B cell (primary cell): ENCODE measurements at places on chromosomes 2 and 18. TPM values are rescaled to one million over a fixed set of nuclear protein-coding genes. Genes with fewer than 3 reads are reported as not detected.

- H3K27ac ChIP-seq, result no peak overlapping the region
- no peaks in the 10 kb centered on the region for H3K4me1 ChIP-seq
- no peaks in the 10 kb centered on the region for H3K36me3 ChIP-seq
- no peaks in the 10 kb centered on the region for H3K27me3 ChIP-seq
- no peak for DNase-seq
These were observed 64.0 kb upstream of the REG3A start for GRCh38 chr2:79223539-79223938.

The IL1F10 gene
- total RNA-seq, result not detected in 2 replicates

The GTF2A1L gene
- not detected in 2 replicates for total RNA-seq

GRCh38 chr18:5155218-5155906 lies 41.7 kb downstream of the AKAIN1 start:
- H3K27me3 ChIP-seq, result no peaks in the 10 kb centered on the region
- DNase-seq, result no peak
- no peaks in the 10 kb centered on the region for H3K36me3 ChIP-seq
- H3K4me1 ChIP-seq, result peaks cover 2% of the 10 kb centered on the region
- no peak overlapping the region for H3K4me3 ChIP-seq

The APCDD1 gene
- total RNA-seq, result 0.46 and 1.1 TPM in 2 replicates

- no peak overlapping the region for H3K4me3 ChIP-seq
- no peak overlapping the region for H3K27ac ChIP-seq
- H3K36me3 ChIP-seq, result no peaks in the 10 kb centered on the region
These were observed 183.4 kb upstream of the SETBP1 start for GRCh38 chr18:44497311-44497710.

GRCh38 chr2:58731488-58731869 lies 490.4 kb upstream of the FANCL start:
- DNase-seq, result no peak
- no peaks in the 10 kb centered on the region for H3K27me3 ChIP-seq
- no peak overlapping the region for H3K27ac ChIP-seq
- H3K36me3 ChIP-seq, result no peaks in the 10 kb centered on the region

GRCh38 chr18:23882616-23883276 lies 131.8 kb upstream of the TTC39C start:
- no peaks in the 10 kb centered on the region for H3K4me1 ChIP-seq
- no peak overlapping the region for H3K4me3 ChIP-seq
- DNase-seq, result no peak
- no peaks in the 10 kb centered on the region for H3K27me3 ChIP-seq
- H3K36me3 ChIP-seq, result no peaks in the 10 kb centered on the region

The NT5C1B gene
- total RNA-seq, result not detected in 2 replicates

DNA sequence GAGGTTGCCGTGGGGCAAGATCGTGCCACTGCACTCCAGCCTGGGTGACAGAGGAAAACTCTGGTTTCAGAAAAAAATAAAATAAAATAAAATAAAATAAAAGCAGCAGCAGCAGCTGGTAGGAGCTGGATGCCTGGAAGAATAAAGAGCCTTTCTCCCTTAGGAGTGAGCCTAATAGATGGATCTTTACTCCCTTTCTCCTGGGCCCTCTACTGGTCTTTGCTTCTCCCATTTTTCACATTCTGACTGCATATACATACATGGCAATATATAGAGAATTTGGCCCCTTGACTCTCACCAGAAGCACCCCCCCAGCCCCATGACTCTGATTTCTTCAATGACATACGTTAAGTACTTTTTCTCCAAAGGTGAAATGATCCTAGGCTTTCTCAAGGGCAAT lies 9.8 kb upstream of the MALT1 start:
- H3K27me3 ChIP-seq, result no peaks in the 10 kb centered on the region
- no peak overlapping the region for H3K4me3 ChIP-seq
- no peak for DNase-seq
- H3K4me1 ChIP-seq, result peaks cover 78% of the 10 kb centered on the region
- H3K36me3 ChIP-seq, result peaks cover 14% of the 10 kb centered on the region
- H3K27ac ChIP-seq, result peak overlapping the region; percentile 85

The REG3A gene
- not detected in 2 replicates for total RNA-seq

The GALNT14 gene
- total RNA-seq, result 4.9 and 6.2 TPM in 2 replicates

DNA sequence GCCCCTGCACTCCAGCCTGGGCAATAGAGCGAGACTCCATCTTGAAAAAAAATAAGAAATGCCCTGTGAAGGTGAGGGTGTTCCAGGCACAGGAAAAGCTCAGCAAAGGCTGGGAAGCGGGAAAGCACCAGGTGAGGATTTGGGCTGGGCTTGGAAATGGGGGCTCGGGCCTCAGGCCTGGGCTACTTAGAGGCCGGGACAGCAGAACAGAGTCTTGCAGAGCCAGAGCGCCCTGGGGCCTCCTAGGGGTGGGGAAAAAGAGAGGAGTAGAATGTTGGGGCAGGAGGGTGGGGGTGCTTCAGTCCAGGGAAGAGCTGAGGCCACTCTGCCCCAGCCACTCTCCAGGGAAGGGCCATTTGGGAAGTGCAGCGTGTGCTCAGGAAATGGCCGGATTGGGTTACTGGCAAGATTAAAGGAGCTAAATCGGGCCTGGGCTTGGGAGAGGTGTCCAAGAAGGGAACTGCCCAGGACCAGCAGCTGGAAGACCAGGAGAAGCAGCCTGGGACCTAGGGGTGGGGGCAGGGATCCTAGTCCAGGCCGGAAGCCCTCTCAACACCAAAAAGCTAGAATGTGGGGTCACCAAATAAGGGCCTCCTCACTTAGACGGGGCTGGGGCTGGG lies 13.8 kb upstream of the DES start:
- H3K27me3 ChIP-seq, result no peaks in the 10 kb centered on the region
- H3K36me3 ChIP-seq, result no peaks in the 10 kb centered on the region
- no peak for DNase-seq
- H3K4me1 ChIP-seq, result no peaks in the 10 kb centered on the region
- H3K27ac ChIP-seq, result no peak overlapping the region
- no peak overlapping the region for H3K4me3 ChIP-seq

The CTDSP1 gene
- total RNA-seq, result 204 and 207 TPM in 2 replicates

The RPE gene
- total RNA-seq, result 47.8 and 50.7 TPM in 2 replicates

- H3K27me3 ChIP-seq, result no peaks in the 10 kb centered on the region
- no peaks in the 10 kb centered on the region for H3K36me3 ChIP-seq
- H3K27ac ChIP-seq, result no peak overlapping the region
- DNase-seq, result no peak
- H3K4me1 ChIP-seq, result no peaks in the 10 kb centered on the region
These were observed 206.9 kb downstream of the CCDC85A start for GRCh38 chr2:56390644-56391043.

The SLC25A52 gene
- total RNA-seq, result not detected in 2 replicates

The DSG2 gene
- not detected in 2 replicates for total RNA-seq
